ENCODE measurements at places on chromosomes 4 and X.

GRCh38 chr4:75653845-75654503 is 19.2 kb downstream of the G3BP2 start:
- H3K4me1 ChIP-seq: peaks cover 5% of the 10 kb centered on the region
- H3K4me3 ChIP-seq: no peak overlapping the region
- peak overlapping the region; percentile 79 for H3K27ac ChIP-seq
- H3K36me3 ChIP-seq: peaks cover 5% of the 10 kb centered on the region
- H3K27me3 ChIP-seq: no peaks in the 10 kb centered on the region

GRCh38 chr4:37648084-37648817 is 37.9 kb downstream of the RELL1 start:
- H3K36me3 ChIP-seq: peaks cover 36% of the 10 kb centered on the region
- H3K27ac ChIP-seq: no peak overlapping the region
- no peak overlapping the region for H3K4me3 ChIP-seq
- H3K27me3 ChIP-seq: no peaks in the 10 kb centered on the region
- H3K4me1 ChIP-seq: no peaks in the 10 kb centered on the region

DNA sequence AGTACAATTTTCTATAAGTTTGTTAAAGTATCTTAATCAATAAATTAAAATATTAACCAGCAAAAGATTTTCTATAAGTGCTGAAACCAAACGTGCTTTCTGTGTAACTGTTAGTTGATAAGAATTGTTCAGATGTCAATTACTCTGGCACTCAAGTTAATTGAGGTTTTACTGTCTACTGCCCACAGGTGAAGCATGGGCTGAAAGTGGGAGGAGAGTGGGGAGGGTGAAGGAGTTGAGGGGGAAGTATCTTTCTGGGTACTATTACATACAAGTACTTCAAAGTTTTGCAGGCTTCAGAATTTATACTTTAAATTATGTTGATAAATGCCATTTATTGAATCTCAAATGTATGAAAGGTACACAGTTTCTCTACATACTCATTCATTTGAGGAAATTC is 19.1 kb upstream of the CXCL3 start:
- no peaks in the 10 kb centered on the region for H3K36me3 ChIP-seq
- no peaks in the 10 kb centered on the region for H3K4me1 ChIP-seq
- H3K27ac ChIP-seq: no peak overlapping the region
- no peaks in the 10 kb centered on the region for H3K27me3 ChIP-seq
- no peak for DNase-seq
- no peak overlapping the region for H3K4me3 ChIP-seq

DNA sequence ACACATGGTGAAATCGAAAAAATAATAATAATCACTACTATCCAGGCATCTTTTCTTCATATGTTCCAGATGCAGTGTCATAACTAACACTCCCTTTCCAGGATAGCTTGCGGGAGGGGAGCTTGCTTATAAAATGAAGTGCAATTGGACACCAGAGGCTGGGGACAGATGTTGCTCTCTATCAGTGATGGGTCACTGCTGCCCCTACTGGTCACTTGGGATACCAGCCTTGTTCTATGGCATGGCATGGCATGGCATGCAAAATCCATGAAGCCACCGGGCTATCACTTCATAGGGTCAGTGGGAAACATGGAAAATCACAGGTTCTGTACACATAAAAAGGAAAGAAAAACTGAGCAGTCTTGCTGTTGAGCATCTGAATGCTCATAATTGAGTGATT is 168.1 kb downstream of the GLRA2 start:
- no peaks in the 10 kb centered on the region for H3K4me1 ChIP-seq
- no peaks in the 10 kb centered on the region for H3K36me3 ChIP-seq
- no peak overlapping the region for H3K4me3 ChIP-seq
- no peaks in the 10 kb centered on the region for H3K27me3 ChIP-seq
- no peak for DNase-seq
- no peak overlapping the region for H3K27ac ChIP-seq

DNA sequence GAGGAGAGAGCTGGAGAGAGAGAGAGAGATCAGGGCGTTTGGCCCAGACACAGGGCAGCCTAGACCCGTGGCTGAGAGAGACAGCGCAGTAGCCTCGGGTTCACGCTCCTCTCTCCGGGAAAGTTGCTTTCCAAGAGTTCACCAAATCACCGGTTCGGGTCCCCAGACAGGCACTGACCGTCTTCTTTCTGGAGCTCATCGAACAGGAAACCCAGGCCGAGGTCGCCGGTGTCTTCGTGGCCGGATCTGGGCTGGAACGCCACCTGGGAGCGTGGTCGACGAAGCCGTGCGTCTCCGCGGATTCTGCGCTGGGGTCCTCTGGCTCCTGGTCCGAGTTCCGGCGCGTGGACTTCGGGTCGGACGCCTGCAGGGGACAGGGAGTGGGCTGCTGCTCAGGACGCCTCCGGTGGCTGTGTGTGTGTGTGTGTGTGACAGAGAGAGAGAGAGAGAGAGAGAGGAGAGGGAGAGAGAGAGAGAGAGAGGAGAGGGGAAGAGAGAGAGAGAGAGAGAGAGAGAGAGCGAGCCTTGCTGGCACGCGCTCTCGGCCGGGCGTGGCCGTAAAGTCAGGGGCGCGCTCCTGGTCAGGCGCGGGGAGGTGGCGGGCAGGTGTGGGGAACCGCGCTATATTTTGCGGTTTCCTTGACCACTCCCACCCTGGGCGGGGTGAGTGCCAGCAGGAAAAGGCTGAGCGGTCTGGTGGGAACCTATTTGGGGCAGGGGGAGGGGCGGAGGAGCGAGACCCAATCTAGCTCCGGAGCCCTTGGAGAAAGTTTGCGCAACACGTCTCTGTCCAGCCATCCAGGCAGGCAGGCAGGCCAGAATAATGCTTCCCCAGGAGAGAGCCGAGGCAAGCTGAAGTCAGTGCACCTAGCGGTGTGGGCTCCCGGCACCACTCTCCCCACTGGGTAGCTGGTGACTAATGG is 62.1 kb downstream of the RHOXF2B start:
- no peaks in the 10 kb centered on the region for H3K36me3 ChIP-seq
- H3K4me3 ChIP-seq: no peak overlapping the region
- DNase-seq: no peak
- H3K27me3 ChIP-seq: peaks cover 3% of the 10 kb centered on the region

DNA sequence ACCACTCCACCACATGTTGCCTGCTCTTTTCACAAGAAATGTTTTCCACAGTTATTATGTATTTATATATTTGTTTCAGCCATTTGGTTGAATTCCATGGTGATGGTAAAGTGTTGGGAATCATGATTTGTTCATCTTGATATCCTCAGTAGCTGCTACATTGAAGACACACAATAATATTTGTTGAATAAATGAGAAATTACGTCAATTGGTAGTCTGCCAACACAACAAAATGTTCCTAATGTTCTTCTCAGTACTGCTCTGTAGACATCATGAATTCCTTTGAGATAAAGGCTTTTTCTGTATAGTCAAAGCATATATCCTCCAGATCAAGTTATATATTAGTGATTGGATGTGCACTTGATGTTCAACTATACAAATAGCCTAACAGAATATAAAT is 29.5 kb downstream of the CXXC4 start:
- no peak overlapping the region for H3K27ac ChIP-seq
- no peaks in the 10 kb centered on the region for H3K4me1 ChIP-seq
- DNase-seq: no peak
- no peaks in the 10 kb centered on the region for H3K27me3 ChIP-seq
- H3K36me3 ChIP-seq: no peaks in the 10 kb centered on the region

DNA sequence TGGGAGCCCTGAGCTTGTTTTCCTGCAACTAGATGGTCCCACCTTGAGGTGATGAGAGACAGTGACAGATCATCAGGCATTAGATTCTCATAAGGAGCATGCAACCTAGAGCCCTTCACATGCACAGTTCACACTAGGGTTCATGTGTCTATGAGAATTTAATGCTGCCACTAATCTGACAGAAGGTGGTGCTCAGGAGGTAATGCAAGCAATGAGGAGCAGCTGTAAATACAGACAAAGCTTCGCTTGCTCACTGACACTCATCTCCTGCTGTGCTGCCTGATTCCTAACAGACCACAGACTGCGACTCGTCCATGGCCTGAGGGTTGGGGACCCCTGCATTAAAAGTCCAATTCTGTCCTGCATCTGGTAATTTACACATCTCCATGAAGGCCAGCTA is 141.6 kb downstream of the KCNIP4 start:
- H3K36me3 ChIP-seq: no peaks in the 10 kb centered on the region
- no peak overlapping the region for H3K4me3 ChIP-seq
- no peaks in the 10 kb centered on the region for H3K4me1 ChIP-seq
- no peaks in the 10 kb centered on the region for H3K27me3 ChIP-seq
- H3K27ac ChIP-seq: no peak overlapping the region

- peaks cover 83% of the 10 kb centered on the region for H3K4me1 ChIP-seq
- DNase-seq: peak; percentile 46
- H3K4me3 ChIP-seq: peak overlapping the region; percentile 6
- peak overlapping the region; percentile 81 for H3K27ac ChIP-seq
- H3K36me3 ChIP-seq: no peaks in the 10 kb centered on the region
Measured at GRCh38 chr4:6916587-6917460, 7.2 kb downstream of the TBC1D14 start.

- no peak overlapping the region for H3K27ac ChIP-seq
- H3K27me3 ChIP-seq: no peaks in the 10 kb centered on the region
- no peaks in the 10 kb centered on the region for H3K36me3 ChIP-seq
Measured at GRCh38 chr4:89077761-89078160, 20.8 kb upstream of the FAM13A start.

Measured in T-cell (primary cell).